ENCODE measurements at places on chromosomes 11 and 22.

DNA sequence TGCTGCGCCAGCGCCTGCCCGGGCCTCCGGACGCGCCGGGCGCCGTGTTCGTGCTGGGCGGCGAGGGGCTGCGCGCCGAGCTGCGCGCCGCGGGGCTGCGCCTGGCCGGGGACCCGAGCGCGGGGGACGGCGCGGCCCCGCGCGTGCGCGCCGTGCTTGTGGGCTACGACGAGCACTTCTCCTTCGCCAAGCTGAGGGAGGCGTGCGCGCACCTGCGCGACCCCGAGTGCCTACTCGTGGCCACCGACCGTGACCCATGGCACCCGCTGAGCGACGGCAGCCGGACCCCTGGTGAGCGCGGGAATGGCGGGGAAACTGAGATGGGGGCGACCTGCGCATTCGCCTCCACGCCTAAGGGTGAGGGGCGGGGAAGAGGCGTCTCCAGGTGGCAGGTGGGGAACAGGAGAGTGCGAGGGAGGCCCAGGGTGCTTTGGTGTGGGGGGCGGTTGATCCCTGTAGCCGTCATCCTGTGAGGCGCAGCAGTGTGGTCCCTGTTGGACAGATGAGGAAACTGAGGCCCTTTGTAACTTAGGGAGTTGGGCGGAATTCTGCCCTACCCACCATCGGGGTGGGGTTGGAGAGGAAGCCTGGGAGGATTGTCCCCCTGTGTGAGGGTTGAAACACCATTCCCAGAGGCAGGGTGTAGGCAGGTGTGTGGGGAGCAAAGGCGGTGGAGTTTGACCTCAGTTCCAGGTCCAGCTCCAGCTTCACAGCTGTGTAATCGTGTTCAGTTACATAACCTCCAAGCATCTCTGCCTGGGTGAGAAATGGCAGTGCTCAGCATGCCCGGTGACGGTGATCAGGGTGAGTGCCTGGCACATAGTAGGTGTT lies 758 bp downstream of the PDXP start:
- DNase-seq, result peak; percentile 18

GRCh38 chr22:29623553-29624169 lies 20.2 kb downstream of the NF2 start:
- no peak for DNase-seq

DNA sequence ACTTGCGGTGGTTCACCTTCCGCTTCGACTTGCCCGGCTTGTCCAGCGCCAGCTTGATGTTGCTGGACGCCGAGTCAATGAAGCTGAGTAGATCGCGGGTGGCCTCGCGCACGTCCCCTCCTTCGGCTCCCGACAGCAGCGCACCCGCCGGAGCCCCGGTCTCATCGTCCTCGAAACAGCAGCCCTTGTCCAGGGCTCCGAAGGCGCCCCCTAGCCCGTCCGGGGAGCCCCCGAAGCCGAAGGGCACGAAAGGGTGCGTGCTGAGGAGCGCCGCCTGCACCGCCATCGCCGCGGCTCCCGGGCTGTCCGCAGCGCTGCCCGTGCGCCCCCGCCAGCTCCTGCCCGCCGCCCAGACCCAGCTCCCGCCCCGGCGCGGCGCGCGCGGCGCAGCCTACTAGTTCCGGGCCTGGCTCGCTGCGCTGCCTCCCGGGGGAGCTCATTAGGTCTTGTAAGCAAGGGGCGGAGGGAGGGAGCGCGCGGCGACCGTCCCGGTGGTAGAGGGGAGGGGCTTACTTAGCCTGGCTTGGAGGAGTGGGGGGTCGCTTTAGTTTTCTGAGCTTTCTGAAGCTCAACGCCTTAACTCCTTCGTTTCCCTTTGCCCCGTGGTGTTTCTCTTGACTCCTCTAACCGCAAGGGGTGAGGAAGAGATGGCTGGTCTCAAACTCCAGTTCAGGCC lies at the start of gene FAM181B:
FAM181B (minus strand) TSS at position 421 of the 676 bp plus-strand sequence; CDS start at position 286, 135 bp downstream.
- peak; percentile 67 for DNase-seq

DNA sequence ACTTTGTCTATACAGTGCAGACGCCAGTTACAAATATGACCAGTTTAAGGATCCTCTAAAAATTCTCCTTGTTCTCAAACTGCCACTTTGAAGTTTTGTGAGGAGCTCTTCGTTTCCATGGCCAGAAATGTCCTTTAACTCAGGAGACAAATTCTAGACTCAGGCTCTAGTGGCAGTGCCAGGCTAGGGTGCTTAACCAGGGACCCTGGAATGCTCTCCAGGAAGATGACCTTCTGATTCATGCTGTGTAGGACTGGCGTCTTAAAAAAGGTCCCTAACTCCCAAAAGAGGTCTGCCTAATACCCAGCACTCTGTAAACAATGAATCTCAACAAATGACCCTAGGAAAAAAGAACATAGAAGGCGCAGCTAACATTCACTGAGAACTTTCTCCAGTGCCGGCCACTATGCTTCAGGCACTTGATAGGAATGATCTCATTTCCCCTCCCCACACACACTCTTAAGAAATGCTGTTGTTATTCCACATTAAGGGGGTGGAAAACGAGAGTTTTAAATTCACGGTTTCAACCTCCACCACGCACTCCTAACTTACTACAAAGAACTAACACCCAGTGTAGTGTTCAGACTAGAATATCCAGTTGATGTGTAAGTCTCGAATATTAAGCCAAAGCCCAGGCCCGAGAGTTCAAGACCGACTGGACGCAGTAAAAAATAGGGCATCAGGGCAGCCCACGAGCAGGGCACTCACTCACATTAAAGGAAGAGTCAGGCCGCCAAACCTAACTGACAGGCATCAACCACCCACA lies 747 bp downstream of the NXF1 start:
- DNase-seq, result no peak

- DNase-seq, result no peak
These were observed at the start of gene PHETA2 for GRCh38 chr22:42074132-42074811. PHETA2 (plus strand) TSS chr22:42074248; CDS start chr22:42077294, 3,046 bp downstream.

GRCh38 chr11:81959341-81959740 lies 774.3 kb downstream of the FAM181B start:
- DNase-seq, result no peak
